H9 (cell line): ENCODE measurements at places on chromosomes 12 and 14. TPM values are rescaled to one million over a fixed set of nuclear protein-coding genes. Genes with fewer than 3 reads are reported as not detected.

DNA sequence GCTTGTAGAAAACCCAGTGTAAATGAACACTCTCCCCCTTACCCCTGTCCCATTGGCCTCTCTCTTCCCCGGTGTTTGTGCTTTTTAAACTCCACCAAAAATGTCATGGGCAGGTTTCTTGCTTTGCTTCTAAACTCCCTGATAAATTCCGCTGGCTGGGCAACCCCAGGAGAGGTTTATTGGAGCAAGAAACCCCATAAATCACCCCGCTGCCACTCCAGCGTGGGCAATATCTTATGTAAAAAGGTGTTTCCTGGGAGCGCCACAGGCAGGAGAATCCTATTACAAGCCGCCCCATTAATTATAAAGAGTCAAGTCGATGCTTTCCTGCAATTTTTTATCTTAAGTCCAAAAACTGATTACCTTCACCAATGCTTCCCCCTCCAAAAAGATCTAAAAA is 22.8 kb downstream of the LHX5 start:
- H3K27ac ChIP-seq: no peak overlapping the region
- no peaks in the 10 kb centered on the region for H3K27me3 ChIP-seq
- DNase-seq: no peak
- H3K36me3 ChIP-seq: no peaks in the 10 kb centered on the region; the same call in 1 of the 3 replicates

Gene ZDHHC22
- total RNA-seq: 11.3 and 11.9 TPM in 2 replicates

Gene ACTR10
- total RNA-seq: 38.4 and 41.0 TPM in 2 replicates

GRCh38 chr12:13307143-13307816 is 110.8 kb downstream of the EMP1 start:
- H3K4me1 ChIP-seq: peaks cover 2% of the 10 kb centered on the region; the same call in 1 of the 2 replicates
- H3K27me3 ChIP-seq: no peaks in the 10 kb centered on the region
- H3K36me3 ChIP-seq: no peaks in the 10 kb centered on the region

GRCh38 chr14:101359221-101360053 is 201.9 kb upstream of the DIO3 start:
- H3K27me3 ChIP-seq: no peaks in the 10 kb centered on the region
- no peak overlapping the region for H3K4me3 ChIP-seq
- H3K4me1 ChIP-seq: no peaks in the 10 kb centered on the region

Gene PRPF40B
- total RNA-seq: 17.4 and 19.0 TPM in 2 replicates
